Activated CD4-positive, alpha-beta T cell treated with anti-CD3 and anti-CD28 coated beads, Interleukin-2, amount 50 U/mL, for 48 hours (primary cell): ENCODE measurements at places on chromosomes 11 and 22.
A peak's percentile ranks its signal among the peaks of the same experiment; 100 is the strongest.

DNA sequence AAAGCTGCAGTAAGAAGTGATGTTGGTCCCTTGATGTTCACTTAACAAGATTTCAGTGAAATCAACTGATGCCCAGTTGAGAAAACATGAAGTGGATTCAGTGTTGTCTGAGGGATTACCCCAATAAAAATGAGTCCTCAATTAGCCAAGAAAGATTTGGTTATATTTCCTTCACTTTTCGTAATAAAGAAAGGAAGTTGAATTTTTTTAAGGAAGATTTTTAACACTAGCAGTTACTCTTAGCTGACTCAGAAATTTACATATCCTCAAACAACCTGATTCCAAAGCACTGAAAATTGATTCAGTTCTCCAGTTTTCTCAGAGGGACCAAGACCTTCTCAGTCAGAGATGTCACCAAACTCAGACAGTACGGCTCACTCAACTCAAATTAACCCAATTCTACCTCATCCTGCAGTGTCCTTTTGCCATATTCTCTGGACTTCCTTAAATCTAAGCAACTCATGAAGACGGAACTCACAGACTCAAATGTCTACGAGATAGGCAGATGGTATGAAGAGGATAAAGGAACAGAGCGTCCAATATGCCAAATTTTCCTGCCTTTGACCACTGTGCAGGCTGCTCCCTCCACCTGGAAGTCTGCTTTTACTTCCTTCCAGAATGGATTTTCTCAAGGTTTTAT, 22.8 kb downstream of the SLC5A4 start:
- no peak for DNase-seq

- DNase-seq: no peak
Measured at GRCh38 chr11:131488238-131488637, 117.8 kb downstream of the NTM start.

DNA sequence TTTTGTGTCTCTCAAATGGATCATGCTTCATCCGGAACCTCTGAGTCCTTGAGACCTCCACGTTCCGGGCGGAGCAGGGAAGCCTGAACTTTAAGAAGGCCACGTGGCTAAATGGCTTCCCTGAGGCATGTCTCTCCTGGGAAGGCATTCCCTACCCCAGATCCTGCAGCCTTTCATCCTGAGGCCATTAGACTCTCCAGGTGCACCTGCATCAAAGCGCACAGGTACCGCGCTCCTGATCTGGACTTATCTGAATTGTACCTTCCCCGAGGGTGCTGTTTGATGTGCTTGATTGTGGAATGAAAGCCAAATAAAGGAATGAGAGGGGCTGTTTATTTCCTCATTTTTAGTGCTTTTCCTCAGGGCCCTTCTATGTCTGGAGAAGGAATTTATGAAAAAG, 22.5 kb downstream of the C22orf31 start:
- no peak for DNase-seq

DNA sequence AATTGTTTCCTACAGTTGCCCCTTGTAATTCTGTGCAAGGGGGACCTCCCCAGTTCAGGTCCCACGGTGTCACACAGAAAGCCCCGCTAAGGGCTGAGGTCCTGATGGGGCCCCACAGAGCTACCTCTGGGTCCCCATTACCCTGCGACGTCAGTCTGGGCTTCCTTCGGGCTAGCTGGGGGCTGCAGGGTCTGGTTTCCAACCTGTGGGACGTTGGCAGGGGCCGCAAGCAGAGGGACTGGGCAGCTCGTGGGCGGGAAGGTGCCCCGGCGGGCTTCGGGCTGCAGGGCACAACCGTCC, 698 bp downstream of the SLC37A4 start:
- no peak for DNase-seq

- DNase-seq: no peak
Measured at GRCh38 chr11:114226356-114226755, 69.8 kb upstream of the NNMT start.

- DNase-seq: no peak
Measured at GRCh38 chr11:112665291-112665690, 295.9 kb upstream of the NCAM1 start.

GRCh38 chr11:26399336-26399735, 67.4 kb downstream of the ANO3 start:
- DNase-seq: no peak

DNA sequence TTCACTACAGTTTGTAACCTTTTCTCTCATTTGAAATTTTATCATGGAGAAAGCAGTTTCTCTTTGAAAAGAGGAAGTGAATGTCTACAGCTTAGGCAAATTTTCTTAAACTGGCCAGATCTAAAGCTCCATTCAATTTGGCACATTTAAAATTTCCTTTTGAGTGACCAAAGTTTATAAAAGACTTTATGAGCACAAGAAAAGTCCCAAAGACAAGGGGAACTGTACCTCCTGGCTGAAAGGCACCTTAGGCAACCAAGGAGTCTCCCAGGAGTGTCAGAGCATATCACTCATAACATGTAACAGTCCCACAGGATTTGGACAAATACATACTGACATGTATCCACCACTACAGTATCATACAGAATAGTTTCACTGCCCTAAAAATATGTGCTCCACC, 41.3 kb downstream of the NARS2 start:
- DNase-seq: no peak

GRCh38 chr11:69051381-69052342, 2.9 kb downstream of the TPCN2 start:
- DNase-seq: no peak

DNA sequence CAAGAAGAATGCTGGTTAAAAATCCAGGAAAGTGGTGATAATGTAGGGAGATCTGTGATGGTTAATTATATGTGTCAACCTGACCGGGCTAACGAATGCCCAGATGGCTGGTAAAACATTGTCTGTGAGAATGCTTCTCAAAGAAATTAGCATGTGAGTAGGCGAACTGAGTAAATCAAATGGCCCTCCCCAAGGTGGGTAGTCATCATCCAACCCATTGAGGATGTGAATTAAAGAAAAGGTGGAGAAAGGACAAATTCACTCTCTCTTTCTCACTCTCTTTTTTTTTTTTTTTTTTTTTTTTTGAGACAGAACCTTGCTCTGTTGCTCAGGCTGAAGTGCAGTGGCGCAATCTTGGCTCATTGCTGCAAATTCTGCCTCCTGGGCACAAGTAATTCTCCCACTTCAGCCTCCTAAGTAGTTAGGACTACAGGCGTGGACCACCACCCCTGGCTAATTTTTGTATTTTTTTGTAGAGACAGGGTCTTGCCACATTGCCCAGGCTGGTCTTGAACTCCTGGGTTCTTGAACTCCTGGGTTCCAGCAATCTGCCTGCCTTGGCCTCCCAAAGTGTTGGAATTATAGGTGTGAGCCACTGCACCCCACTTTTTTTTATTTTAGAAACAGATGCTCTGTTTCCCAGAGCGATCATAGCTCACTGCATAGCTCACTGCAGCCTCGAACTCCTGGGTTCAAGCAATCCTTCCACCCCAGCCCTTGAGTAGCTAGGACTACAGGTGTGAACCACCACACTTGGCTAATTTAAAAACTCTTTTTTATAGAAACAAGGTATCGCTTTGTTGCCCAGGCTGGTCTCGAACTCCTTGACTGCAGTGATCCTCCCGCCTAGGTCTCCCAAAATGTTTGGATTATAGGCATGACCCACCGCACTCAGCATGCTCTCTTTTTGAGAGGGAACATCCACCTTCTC, 22.0 kb upstream of the P2RY6 start:
- DNase-seq: peak; percentile 10

DNA sequence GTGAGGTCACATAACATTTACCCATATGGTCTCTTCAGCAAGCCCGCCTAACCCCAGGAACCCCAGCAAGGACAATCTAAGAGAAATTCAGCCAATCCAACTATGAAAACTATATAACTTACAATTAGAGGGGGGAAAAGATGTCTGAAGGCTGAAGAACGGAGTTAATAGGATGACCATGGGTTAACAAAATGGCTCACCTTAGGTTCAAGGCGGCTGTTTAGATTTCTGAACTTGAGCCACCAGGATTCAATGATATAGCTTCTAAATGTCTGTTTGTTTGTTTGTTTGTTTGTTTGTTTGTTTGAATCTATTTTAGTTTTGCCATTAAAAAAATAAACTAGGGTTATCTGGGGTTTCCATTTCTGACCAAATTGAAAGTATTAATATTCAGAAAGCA, 109.8 kb upstream of the ZC3H12C start:
- no peak for DNase-seq

GRCh38 chr11:58466293-58466692, 24.3 kb upstream of the OR5B12 start:
- no peak for DNase-seq

GRCh38 chr11:47411884-47412746, 3.7 kb downstream of the SLC39A13 start:
- DNase-seq: peak; percentile 69

- no peak for DNase-seq
Measured at GRCh38 chr11:2994336-2994730, 2.2 kb upstream of the NAP1L4 start.

DNA sequence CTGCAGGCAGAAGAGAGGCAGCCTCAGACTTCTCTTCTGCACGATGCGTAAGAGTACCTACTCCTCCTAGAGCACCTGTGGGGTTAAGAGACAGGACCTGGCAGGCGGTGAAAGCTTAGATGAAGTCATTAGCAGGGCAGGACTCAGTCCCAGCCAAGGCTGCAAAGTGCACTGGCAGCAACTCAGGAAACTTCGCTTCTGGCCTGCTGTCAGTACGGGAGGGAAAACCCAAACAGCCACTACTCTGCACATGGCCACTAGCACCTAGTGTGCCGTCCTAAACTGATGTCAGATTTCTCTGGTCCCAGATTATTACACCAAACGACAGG, 8.8 kb upstream of the KLHL35 start:
- DNase-seq: no peak

- DNase-seq: no peak
Measured at GRCh38 chr11:124898711-124899110, 1.0 kb upstream of the ROBO4 start.

DNA sequence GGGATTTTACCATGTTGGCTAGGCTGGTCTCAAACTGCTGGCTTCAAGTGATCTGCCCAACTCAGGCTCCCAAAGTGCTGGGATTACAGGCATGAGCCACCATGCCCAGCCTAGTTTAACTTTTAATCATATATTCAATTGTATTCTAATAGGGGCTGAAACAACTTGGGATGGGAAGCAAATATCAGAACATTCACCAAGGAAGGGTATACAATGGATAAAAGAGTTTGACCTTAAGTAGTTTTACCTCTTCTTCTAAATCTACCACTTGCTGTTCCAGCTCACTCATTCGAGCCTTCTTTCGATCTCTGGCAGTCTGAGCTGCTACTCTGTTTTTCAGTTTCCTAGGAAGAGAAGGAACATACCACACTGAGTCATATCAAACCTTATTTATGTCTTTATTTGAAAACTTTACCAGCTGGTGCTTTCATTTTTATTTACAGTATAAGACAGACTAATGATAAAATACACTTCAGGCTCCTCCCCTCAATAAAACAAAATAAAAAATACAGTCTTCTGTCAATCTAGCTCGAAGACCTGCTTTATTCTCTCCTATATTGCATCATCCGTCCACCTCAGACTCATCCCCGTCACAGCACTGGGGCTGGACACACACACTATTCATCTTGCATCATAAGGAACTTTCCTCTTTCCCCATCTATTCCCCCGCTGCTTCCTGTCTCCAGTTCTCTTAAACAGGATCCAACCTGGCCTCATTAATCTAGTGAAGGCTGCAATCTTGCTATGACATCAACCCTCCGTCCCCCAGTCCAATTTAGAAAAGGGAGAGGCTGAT, 1.4 kb downstream of the XBP1 start:
- peak; percentile 32 for DNase-seq

DNA sequence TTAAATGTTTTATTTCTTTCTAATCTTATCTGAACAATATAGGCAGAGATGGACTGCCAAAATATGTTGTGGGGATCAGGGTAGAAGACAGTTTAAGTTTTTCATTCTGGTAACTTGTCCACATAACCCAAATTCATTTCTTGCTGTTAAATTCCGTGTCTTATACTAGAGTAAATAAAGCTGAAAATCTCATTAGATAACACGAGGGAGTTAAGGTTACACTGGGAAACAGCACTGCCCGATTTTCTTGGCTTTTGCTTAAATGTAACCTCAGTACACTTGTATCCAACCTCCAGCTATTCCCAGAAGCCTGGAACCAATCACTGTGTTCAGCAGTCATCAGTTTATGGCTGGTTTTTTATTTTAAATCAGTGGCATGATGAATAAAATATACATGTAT, 48.2 kb downstream of the MICAL3 start:
- no peak for DNase-seq

- DNase-seq: no peak
Measured at GRCh38 chr11:121344824-121345223, 52.3 kb downstream of the SC5D start.
